ENCODE measurements at places on chromosomes 1 and 21.

- DNase-seq, result no peak
Measured at GRCh38 chr1:154431586-154432373, 26.6 kb downstream of the IL6R start.

- DNase-seq, result peak; percentile 9
Measured at GRCh38 chr1:41241749-41242341, at the start of gene SCMH1. Gene SCMH1, minus strand, starts transcription at chr1:41242306. Its CDS starts 56,173 bp downstream, at chr1:41186133.

- DNase-seq, result no peak
Measured at GRCh38 chr1:20507248-20507563, 745 bp downstream of the MUL1 start.

GRCh38 chr1:62046927-62047326, 147.7 kb upstream of the L1TD1 start:
- no peak for DNase-seq

DNA sequence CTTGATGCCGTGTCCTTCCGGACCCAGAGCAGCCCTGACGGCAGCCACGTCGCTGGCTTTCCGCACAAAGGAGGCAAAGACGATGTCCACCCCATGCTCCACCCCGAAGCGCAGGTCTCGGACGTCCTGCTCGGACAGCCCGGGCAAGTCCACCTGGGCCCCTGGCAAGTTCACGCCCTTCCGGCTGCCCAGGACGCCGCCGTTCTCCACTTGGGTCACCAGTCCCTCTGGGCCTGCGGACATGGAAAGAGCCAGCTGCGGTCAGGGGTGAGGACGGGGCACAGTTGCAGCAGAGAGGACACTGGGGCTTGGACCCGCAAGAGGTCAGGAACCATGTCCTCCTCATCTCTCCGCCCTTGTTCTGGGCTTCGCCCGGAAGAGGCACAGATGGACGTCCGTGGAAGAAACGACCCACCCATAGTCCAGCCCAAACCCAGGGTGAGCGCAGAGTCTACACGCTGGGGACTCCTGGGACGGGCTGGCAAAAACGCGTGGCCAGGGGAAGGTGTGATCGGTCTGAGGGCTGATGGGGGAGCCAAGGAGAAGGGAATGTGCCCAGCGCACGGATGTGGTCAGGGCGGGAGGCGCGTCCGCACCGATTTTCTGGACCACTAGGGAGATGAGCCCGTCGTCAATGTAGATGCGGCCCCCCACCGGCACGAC, 6.6 kb downstream of the PKLR start:
- no peak for DNase-seq

GRCh38 chr1:79469139-79469538, 462.6 kb upstream of the ADGRL4 start:
- no peak for DNase-seq

- no peak for DNase-seq
Measured at GRCh38 chr1:180898441-180899219, 14.1 kb upstream of the KIAA1614 start.

- DNase-seq, result no peak
Measured at GRCh38 chr1:17369466-17369865, 2.5 kb upstream of the PADI6 start.

DNA sequence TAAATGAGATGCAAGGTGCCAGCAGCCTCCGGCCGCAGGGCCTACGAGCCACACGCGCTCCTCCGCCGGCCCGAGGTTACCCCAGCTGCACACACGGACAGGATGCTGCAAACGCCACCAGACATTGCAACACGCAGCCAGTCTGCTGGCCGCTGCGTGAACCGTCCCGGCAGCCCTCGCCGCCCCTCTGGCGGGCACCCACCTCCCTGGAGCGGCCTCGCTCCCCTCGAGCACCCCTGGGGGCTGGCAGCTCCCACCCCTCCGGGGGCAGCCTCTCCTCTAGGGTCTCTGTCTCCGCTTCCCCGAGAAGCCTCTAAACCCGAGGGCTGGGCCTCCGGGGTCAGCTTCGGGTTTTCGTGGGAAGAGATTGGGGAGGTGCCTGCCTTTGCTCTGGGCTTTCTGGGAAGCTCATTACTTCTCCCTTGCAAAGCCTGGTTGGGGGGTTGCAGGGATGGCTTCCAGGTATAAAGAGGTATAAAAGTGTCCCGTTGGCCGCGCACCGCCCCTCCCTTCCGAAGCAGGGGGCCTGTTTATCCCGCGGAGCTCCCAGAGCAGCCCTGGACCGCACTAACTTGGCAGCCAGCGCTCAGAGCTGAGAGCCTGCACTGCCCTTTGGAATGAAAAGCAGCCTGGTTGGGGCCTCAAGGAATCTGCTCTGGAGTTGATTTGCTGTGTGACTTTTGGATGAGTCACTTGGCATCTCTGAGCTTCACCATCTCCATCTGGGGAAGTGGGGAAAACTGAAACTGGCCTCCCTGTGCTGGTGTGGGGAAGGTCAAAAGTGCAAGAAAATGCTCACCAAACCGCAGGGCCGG, 21.8 kb downstream of the DHRS3 start:
- no peak for DNase-seq

DNA sequence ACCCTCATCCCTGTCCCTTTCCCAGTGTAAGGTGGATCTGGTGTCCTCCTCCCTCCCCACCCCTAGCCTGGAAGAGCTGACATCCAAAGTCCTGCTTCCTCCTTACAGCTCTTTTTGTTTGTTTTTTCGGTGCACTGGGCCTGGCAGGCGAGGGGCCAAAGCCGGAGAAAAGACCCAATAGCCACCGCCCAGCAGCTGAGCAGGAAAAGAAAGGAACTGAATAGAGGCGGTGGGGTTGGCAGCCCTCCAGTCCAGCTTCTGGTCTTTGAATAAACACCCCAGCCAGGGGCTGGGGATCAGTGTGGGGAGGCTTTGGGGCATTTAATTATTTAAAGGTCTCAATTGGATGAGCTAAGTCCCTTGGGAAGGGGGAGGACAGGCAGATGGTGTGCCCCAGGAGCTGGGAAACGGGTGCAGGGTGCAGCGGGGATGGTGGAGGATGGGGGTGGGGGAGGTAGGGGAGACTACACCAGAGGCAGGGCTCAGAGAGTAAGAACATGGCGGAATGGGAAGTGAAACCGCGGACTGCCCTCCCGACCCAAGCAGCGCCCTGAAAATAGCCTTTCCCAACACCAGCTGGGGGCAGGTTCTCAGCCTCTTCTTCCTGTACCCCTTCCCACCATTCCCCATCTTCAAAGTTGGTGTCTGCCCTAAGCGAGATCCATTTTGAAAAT, 20.2 kb downstream of the BTG2 start:
- no peak for DNase-seq

DNA sequence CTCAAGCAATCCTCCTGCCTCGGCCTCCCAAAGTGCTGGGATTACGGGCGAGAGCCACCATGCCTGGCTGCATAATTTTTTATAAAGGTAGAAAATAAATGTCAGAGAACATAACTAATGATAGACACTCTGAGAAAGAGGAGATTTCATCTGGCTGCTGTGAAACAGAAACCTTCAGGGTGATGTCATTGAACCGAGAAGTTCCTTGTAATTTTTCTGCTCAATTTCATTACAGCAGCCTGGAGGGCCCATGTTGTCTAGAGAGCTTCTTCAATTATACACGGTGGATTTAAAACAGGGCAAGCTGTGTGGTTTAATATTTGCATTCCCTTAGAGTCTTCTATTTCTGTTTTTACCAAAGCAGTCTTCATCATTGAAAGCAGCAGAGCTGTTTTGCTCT, 64.3 kb upstream of the MORC3 start:
- no peak for DNase-seq

DNA sequence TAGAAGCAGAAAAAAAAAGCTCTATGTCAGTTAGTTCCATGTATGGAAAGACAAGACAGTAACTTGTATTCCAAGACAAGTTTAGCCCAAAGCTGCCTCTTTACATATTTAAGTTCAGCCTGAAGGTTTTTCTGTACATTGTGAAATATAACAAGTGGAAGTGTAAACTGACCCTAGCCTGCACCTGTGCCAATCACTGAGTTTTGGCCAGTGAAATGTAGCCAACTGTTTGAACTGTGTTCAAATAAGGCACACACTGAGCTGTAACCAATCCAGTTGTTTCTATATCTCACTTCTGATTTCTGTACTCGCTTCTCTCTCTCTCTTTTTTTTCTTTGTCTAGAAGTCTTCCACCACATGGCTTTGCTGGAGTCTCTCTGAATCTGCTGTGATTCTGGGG, 1227.1 kb downstream of the NCAM2 start:
- no peak for DNase-seq

GRCh38 chr1:108584428-108584856, 24.5 kb downstream of the EEIG2 start:
- no peak for DNase-seq

DNA sequence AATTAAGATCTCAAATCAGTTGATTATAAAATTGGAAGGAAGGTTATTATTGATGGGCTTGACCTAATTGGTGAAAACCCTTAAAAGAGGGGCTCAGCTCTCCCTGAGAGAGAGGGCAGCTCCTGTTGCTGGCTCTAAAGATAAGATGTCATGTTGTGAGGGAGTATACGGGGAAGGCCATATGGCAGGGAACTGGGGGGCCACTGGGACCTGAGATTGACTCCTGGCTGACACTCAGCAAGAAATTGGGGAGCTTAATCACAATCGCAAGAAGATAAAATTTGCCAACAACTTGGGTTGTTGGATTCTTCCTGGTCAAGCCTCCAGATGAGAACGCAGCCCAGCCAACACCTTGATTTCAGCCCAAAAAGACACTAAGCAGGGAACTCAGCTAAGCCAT, 69.7 kb upstream of the KCNJ6 start:
- no peak for DNase-seq

GRCh38 chr21:36788120-36788638, 89.3 kb downstream of the SIM2 start:
- DNase-seq, result no peak

GRCh38 chr1:229344139-229344538, 1.3 kb upstream of the CCSAP start:
- DNase-seq, result no peak

DNA sequence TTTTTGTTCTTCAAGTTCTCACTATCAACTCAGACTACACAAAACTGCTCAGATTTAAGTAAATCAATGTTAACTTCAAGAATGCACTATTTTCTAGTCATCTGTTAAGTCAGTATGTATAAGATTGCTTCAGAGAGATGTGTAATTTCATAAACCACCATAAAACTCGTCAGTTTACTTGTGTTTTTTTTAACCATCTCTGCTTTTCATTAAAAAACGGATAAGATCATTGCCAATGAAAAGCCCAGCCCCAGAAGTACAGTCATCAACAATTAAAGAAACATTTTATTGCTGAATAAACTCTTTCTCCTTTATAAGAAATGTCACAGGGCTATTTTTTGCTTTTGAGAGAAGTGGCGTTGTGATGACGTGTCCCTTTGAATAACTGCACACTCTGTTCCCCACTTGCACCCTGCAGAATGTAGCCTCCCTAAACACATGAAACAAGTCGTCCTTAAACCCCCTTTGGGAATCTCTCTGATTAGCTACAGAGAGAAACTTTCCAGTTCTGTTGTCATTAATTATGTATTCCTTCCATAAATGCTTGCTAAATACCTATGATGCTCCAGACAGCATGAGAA, 202.7 kb upstream of the FOXD3 start:
- DNase-seq, result no peak

- DNase-seq, result no peak
Measured at GRCh38 chr1:4307911-4308545, 346.4 kb upstream of the AJAP1 start.

GRCh38 chr1:28580722-28581530, 11.1 kb upstream of the RAB42 start:
- no peak for DNase-seq

DNA sequence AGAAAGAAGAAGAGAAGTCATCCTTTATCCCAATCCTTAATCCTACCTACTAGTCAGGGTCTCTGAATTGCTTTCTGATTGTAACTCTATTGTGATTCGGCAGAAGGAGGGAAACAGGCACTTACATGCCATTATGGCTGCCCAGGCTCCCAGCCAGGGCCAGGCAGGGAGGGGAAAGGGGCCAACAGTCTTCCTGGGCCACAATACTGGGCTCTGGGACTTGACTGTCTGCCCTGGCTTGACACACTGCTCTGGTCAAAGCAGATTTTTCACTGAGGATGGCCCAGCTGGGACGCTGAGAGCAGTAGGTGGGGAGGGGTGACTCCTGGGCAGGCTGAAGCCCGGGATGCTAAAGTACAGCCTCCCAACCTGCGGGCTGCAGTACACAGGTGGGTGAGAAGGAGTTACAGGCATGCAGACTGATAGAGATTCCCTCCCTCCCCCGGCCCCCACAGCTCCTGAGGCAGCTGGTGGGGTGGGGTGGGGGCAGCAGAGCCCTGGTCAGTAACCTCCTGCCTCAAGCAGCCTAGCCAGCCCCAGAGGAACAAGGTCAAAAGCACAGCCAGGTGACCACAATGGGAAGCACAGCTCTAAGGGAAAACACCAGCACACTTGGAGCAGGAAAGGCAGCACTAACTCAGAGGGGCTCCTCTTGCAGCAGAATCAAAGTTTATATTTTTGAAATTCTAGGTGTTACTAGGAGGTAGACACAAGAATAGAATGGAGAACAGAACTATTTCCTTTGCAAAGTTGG, 25.3 kb downstream of the KCND3 start:
- no peak for DNase-seq

DNA sequence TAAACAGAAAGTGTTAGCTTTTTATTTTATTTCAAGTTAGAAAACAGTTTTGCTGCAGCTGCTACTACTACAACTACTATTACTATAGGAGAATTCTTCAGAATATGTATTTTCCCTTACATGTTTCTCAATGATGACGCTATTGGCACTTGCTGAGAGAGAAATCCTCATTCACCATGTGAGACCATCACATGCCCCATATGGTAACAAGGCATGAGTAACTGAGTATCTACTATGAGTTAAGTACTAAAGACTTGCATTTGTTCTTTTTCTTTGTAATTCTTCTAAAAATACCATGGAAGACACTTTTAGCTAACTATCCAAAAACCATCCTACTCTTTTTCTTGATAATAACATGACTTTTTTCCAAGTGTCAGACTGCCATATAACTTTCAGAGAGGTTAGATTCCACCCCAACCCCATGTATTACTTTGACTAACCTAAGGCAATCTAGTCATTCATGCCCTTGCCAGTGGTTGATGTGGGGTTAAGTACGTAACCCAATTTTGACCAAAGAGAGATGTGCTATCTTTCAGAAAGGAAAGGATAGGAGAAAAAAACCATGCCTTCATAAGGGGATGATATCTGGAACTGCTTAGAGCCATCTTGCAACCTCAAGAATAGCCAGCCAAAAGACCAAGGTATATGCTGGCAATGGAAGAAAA, 42.9 kb downstream of the COP1 start:
- DNase-seq, result no peak

DNA sequence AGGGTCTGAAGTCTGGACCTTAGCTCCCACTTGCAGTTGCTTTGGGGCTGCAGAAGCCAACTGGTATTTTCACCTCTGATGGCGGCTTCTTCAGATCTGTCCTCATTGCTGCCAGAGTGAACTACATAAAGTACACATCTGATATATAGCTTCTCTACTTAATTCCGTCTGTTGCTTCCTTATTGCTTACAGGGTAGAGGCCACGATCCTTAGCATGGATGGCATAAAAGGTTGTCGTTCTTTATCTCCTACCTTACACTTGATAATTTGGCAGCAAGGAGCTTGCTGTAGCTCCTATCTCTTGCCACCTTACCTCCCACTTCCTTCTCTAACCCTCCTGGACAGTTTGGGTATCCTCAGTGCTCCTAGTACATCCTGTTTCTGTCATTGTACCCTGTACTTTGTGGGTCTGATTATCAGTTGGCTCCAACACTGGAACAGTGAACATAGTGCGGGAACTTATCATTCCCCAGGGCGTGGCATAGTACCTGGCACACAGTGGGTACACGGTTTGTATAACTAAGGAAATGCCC, 30.9 kb upstream of the NBL1 start:
- DNase-seq, result no peak

All from activated CD8-positive, alpha-beta memory T cell treated with anti-CD3 and anti-CD28 coated beads for 48 hours (primary cell).